ENCODE measurements at places on chromosomes 11 and 22.

DNA sequence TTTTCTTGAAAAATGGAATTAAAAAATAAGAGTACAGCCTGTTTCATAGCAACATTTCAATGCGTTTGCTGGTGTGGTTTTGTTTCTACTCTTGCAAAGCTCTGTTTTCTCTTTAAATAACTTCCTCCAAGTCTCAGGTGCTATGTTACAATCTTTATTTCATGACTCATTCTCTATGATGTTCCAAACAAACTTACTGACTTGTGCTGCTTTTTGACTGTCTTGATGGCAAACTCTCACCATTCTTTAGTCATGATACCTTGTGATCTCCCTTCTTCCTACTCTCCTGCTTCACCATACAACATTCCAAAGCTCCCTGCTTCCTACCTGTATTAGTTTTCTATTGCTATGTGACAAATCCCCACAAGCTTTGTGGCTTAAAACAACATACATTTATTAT, 166.1 kb downstream of the C11orf91 start:
- DNase-seq = no peak

DNA sequence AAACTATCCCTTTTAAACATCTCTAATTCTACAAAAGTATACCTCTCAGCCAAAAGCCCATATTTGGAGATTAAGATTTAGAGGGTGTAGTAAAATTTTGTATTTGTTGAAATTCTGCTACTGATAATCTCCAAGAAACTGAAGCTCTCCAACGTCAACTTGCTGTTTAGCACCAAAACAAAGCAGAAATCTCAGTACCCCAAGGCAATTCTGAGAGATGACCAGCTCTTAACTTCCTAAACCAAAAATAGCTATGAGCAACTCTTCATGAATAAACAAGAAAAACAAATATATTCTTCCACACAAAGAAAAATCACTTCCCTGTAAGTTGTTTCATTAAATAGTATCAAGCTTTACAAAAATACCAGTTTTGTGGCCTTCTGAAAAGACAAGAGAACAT, 13.3 kb downstream of the RRAS2 start:
- DNase-seq = no peak

GRCh38 chr11:91756829-91757480, 467.7 kb upstream of the FAT3 start:
- DNase-seq = no peak

- DNase-seq = no peak
These were observed 64.3 kb upstream of the NAV2 start for GRCh38 chr11:19648321-19648720.

DNA sequence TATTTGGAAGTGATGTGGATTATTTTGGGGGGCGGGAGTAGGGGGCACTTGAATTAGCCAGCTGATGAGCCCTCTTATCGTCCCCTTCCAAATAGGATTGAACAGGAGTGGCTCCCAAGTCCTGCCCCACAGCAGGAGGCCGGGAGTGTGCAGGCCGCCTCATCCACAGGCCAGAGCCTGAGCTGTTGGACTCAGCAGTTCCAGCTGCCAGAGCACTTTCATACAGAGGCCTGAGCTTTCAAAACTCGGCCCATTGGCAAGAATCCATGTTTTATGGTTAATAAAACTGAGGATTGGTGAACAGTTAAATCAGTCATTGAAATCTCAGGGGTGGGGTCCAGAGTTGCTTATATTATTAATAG, 9.6 kb downstream of the FAM118A start:
- no peak for DNase-seq

- DNase-seq = no peak
These were observed 775 bp upstream of the TRABD start for GRCh38 chr22:50184902-50185374.

GRCh38 chr11:125241104-125241503, 76.6 kb downstream of the PKNOX2 start:
- no peak for DNase-seq

Measured in glomerular endothelial cell (primary cell).